Activated CD8-positive, alpha-beta memory T cell treated with anti-CD3 and anti-CD28 coated beads, Interleukin-2, amount 50 U/mL, for 4 hours (primary cell): ENCODE measurements at places on chromosomes 16 and 17.

GRCh38 chr16:71995038-71995437 is 5.2 kb downstream of the PKD1L3 start:
- no peak for DNase-seq

GRCh38 chr17:75689441-75689873 is 22.3 kb downstream of the SAP30BP start:
- peak; percentile 21 for DNase-seq

GRCh38 chr16:75062135-75062975 is 54.2 kb downstream of the LDHD start:
- no peak for DNase-seq

- no peak for DNase-seq
Observed at GRCh38 chr16:852451-853185, 52.1 kb upstream of the GNG13 start.

GRCh38 chr17:10614536-10615155 is 42.5 kb downstream of the MYH3 start:
- DNase-seq: no peak

DNA sequence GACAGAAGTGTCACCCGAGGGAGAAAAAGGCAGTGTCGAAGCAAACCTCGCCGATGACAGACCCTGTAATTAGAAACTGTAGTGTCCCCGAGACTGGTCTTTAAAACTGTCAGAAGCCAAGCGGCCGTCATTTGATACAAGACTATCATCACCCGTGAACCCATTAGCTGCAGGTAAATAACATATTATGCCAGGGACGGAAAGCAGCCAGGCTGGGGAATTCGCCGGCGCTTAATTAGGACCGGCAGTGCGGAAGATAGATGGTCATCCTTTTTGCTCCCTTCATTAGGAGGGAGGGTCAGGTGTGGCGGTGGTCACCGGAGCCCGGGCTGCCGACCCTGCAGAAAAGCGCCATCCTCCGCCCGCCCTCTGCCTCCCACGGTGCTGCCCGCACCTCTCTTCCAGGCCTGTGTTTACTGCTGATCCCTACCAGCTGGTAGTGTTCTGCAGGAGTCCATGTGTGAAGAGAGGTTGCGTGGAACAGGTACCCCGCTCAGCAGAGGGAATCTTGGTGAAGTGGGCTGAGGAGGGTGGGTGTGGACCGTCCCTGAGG is 109.4 kb upstream of the GSE1 start:
- no peak for DNase-seq

- DNase-seq: no peak
Observed at GRCh38 chr16:51701025-51701424, 550.0 kb upstream of the SALL1 start.

DNA sequence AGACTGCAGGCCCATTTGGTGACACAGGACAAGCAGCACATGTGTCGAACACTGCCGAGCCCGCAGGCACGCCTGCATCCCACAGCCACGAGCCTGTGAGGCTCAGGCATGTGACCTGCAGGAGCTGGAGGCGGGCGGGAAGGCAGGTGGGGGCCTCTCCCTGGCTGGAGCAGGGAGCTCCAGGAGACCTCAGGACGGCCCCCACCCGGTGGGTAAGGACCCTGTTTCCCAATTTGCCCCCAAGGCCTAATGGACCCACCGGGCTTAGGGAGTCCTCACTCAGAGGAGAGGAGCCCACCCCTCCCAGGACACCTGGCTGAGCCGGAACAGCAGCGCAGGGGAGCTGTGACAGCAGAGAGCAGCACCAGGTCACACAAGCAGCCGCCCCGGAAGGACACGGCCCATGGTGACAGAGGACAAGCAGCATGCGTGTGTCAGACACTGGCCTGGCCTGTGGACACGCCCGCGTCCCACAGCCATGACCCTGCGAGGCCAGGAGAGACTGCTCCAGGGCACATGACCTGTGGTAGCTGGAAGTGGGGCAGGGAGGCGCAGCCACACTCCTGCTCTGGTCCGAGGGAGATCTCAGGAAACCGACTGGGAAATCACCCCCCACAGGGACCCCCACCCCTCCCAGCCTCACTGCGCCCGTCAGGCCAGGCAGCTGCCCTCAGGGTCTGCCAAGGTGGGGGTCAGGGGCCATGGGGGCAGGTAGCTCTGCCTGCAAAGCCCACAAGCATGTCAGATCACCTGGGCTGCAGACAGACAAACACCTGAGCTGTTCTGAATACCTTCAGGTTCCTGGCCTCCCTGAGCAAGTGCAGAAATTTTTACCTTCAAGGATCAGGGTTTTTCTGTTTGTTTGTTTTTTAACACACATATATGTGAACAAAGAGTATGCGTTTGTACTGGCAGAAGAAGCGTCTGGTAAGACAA is 2.4 kb downstream of the SPSB3 start:
- no peak for DNase-seq

DNA sequence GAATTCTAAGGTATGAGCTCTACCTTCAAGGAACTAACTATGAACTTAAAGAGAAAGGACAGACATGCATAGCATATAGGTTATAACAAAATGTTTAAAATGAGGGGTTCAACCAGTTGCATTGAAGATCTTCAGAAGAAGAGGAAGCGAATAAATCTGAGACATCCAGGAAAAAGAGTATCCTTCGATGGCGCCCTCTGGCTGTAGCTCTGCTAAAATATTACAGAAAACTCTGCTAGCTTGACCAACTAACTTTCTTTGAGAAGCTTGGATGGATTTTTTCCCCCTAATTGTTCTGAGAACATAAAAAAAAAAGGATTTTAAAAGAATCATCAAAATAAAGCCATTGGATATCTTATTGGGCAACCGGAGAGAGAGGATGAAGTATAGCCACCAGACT is 659.9 kb upstream of the SOX9 start:
- no peak for DNase-seq

DNA sequence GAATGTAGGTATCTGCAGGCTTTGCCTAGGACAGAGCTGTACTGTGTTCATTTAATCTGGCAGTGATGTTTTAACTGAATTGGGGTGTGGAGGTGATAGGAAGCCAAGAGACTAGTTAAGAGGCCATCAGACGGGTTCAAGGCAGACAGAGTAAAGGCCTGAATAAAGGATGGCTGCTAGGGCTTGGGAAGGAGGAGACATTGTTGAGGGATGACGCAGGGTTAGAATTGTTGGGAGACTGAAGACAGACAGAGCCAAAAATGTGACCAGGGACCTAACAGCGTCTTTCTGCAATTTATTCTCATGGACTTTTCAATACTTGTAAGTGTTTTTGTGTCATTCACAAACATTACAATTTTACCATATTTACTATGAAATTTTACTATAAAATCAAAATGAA is 48.6 kb upstream of the MYH10 start:
- no peak for DNase-seq

GRCh38 chr16:82185012-82185411 is 15.0 kb upstream of the MPHOSPH6 start:
- no peak for DNase-seq

GRCh38 chr16:31491778-31492418 is 9.0 kb downstream of the SLC5A2 start:
- no peak for DNase-seq

GRCh38 chr17:20127360-20128035 is 118.3 kb downstream of the SPECC1 start:
- no peak for DNase-seq

DNA sequence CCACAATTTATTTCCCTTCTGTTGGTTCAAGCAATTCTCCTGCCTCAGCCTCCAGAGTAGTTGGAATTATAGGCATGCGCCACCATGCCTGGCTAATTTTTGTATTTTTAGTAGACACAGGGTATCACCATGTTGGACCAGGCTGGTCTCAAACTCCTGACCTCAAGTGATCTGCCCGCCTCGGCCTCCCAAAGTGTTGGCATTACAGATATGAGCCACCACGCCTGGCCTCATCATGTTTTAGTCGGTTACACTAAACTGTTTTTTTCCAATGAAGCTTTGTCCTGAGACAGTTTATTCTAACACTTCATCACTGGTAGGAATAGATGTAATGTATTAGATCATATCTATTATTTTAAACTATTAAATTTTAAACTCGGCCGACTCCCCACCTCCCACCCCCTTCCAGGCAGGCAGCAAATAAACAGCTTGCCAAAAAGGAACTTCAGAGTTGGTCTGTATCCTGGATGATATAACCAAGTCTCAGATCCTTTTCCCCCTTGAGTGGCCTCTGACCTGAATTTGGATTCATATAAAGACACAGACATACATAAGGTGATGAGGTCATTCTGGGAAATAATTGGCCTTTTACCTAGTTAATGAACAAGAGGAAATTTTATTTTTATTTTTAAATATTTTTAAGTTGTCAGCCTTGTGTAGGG is 18.4 kb upstream of the CORO6 start:
- no peak for DNase-seq

- DNase-seq: no peak
Observed at GRCh38 chr16:62821824-62822223, 785.6 kb upstream of the CDH8 start.

GRCh38 chr17:19364699-19365498 is 2.4 kb upstream of the B9D1 start:
- no peak for DNase-seq

GRCh38 chr16:79286646-79287423 is 313.7 kb downstream of the MAF start:
- DNase-seq: no peak

- DNase-seq: no peak
Observed at GRCh38 chr17:74512036-74512435, 19.2 kb downstream of the CD300LB start.

DNA sequence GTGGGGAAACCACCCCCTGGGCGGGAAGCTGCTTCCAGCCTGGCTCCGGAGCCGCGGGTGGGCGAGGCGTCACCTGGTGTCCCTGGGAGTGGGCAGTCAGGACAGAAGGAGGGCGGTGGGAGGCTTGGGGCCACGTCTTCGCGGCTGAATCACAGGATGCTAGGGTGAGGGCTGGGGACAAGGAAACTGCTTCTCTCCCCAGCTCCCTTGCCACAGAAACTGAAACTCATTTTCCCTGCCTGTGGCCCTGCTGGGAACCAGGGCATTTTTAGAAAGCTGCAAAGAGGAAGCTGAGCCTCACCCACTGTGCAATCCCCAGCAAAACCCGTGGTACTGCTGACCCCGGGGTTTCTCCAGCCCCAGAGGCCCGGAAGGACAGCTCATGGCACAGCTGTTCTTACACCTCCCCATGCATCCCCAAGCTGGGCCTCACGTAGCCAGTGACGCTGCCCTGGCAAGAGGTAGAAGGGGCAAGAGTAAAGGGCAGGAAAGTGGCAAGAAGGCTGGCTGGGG is 8.2 kb downstream of the RHBDF2 start:
- DNase-seq: no peak

GRCh38 chr17:61660746-61661485 is 69.9 kb upstream of the NACA2 start:
- no peak for DNase-seq

DNA sequence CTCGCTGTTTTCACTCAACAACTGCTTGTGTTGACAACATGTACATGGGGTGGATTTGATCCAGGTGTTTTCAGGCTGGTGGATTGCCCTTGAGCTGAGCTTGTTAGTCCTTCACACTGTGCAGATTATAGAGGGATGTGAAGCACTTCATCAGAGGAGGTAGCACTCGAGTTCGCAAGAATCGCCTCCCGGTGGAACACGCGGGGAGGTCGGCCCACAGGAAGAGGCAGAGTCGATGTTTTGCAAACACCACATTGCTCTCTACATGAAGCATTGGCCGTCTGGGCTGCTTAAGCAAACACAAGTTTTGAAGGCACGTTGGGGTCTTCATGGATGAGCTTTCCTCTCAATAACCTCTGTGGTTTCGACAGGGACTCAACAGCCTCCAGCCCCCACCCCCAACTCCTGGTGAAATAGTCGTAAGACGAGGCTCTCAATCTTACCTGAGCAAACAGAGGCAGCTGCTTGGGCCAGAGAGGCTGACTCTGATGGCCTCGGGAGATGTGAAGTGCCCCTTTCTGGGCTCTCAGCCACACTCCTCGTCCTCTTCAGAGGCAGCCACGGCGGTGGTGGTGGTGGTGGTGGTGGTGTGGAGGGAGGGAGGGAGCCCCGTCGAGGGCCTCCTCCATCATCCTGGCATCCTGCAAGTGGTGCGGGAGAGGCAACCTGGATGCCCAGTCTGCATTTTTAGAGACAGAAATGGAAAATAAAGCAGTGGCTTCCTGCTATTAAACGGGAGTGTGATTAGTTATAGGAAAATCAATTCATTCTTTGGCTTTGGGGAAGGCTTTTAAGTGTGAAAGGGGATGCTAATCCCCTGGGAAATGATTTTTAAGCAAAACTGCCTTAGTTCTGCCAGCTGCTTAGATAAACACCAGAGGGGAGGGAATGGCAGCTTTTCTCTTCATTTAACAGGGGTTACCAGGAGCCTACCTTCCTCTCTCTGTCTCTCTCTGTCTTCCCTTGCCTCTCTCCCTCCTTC is 552.5 kb upstream of the EEF2KMT start:
- no peak for DNase-seq

DNA sequence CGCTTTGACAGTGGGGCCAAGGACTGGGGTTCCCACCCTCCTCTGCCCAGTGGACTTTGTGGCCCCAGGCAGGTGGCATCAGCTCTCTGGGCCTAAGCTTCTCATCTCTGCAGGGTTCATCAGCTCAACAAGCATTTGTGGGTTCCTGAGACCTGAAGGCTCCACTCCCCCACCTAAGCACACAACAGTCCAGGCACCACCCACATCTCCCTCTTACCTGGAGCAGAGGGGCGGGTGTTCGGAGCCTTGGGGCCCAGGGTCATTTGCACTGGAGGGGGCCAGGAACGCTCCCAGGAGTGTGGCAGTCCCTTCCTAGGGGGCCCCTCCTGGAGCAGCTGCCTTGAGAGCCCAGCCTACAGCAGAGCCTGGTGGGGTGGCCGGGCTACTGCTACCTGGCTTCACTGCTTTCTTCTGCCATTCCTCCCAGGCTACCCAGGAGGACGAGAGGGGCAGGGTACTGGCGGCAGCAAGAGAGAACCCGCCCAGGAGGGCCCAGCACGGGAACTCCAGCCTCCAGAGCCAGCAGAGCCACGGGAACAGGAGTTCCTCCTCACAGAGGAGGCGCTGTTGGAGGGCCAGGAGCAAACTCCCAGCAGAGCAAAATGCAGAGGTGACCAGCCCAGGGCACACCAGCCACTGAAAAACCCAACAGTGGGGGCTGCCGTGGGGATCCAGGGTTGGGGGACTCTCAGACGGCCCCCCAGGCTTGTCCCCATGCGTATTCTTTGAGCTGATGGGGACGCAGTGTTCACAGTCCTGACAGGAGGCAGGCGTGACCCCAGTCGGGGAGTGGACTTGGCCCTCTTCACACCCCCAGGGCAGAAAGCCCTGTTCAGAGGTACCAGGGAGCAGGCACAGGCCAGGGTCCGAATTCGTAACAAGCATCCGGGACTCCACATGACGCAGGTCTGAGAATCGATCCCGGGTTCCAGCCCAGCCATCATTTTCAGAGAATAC is 35.1 kb upstream of the SLC38A10 start:
- no peak for DNase-seq

DNA sequence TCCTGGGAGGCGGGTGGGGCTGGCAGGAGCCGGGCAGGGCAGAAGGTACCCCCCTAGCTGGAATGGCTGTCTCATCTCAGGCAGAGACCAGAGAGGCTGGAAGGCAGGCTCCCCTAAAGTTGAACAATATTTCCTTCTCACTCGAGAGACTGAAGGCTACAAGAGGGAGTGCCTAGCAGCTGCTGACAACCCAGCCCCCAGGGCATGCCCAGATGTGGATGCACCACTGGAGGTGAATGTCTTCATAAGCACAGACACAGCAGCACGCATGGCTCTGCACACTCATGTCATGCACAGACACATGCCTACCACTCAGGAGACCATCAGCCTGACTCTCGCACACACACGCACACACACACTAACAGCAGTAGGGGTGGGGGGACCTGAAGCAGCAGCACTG is 179.0 kb downstream of the CCT6B start:
- DNase-seq: no peak

GRCh38 chr17:27597783-27598320 is 33.1 kb upstream of the LGALS9 start:
- no peak for DNase-seq

- no peak for DNase-seq
Observed at GRCh38 chr17:55040611-55041010, 72.0 kb downstream of the STXBP4 start.

- DNase-seq: no peak
Observed at GRCh38 chr16:68993456-68993855, 112.0 kb upstream of the HAS3 start.
